ENCODE measurements at places on chromosomes 13 and 19.

DNA sequence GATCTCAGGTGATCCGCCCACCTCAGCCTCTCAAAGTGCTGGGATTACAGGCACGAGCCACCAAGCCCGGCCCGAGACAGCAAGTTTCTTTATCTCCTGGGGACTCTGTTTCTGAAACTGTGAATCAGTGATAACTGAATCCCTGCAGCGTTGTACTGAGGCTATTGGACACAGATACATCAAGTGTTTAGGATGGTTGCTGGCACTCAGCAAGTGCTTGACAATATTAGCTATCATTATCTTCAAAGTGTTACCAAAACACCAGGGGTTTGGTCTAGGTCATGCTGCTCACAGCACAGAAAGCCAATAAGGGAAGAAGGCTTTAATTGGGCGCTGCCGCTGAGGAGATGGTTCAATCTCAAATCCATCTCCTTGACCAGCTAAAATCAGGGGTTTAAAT lies 20.5 kb upstream of the PNMA8C start:
- no peak for DNase-seq

GRCh38 chr19:45473367-45473681 lies 5.5 kb downstream of the FOSB start:
- no peak for DNase-seq

DNA sequence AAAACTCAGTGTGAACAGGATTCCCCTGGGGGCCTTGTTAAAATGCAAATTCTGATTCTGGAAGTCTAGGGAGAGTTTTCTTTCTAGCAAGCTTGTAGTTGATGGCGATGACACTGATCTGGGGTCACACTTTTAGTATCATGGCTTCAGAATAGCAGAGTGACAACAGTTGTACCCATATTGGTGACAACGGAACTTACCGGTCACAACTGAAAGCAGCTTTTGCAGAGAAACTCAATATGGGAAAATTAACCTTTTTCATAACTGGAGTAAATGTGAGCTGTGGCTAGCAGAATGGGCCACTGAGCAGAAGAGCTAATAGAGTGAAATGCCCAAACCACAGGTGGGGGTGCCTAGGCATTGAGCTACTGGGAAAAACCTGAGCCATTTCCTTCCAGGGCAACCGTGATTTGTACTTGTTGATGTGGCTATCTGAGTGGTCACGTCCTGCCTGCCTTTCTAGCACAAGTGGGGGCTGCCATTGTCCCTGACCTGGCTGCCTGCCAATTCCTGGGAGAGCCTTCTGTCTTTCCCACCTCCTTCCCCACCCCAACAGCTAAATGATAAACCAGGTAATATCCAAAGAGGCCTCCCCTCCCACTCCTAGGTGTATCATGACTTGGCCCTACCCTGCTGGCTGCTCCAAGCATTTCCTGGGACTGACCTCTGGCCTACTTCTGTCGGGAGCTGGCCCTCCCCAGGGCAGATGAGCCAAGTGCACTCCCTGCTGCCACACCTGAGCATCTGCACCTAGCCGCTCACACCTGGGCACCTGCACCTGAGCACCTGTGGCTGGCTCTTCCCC lies 1.7 kb upstream of the SLC10A2 start:
- DNase-seq = no peak

DNA sequence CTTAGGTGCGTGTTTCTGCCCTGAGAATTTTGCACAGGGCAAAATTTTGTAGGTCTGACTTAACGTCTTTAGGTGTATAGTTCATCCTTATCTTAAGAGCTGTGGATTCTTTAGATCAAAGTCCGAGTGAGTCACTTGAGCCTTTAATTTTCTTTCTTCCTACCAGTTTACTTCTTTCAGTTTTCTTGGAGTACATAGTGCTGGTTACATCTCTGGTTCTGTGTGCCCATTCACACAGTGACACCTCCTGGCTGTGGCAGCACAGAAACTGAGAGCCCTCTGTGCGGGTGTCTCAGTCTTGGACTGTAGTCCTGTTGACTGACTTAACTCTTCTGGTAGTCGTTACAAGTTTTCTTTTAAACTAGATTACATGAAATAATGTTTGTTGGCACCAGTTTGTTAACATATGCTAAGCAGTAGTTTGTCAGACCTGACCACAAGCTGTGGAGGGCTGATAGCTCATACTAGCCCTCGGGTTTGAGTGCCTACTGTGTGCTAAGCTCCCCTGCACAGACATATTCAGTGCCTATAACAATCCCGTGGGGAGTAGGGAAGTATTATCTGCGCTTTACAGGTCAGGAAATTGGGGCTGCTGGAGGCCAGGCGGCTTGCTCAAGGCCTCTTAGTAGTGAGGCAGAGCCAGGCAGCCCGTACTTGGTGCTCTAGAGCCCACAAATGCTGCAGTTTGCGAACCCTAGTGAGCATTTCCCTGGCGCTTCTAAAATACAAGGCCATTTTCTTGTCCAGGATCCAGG lies 1.6 kb downstream of the GATAD2A start:
- no peak for DNase-seq

DNA sequence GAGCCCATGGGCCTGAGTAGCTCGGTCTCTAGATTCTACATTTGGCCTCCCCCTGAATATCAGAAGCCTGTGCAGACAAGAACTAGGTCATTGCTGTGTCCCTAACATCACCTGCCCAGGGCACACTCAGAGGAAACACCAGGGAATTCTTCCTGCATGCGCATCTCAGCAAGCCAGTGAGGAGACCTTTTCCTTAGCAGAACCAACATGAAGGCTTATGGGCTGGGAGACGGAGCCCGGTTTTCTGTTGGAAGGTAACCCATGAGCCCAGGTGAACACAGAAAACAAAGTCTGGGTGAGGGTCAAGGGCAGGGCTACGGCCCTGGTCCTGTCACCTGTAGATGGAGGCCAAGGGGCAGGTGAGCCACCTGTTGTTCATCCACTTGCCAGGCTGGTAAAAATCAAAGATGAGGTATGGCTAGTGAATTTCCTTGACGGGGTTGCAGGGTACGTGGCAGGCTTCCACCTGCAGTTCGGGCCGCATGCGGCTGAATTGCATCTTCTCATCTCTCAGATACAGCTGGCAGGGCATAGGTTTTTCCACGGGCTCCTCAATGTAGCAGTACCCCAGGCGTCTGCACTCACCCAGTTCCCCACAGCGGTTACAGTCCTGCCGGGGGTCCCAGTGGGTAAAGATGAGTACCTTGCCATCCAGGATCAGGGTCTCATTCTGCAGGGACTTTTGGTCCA lies 3.6 kb upstream of the FAM187B start:
- DNase-seq = no peak

GRCh38 chr13:48985756-48986155 lies 10.0 kb downstream of the FNDC3A start:
- DNase-seq = no peak

GRCh38 chr13:61255040-61255796 lies 160.4 kb downstream of the PCDH20 start:
- DNase-seq = no peak

DNA sequence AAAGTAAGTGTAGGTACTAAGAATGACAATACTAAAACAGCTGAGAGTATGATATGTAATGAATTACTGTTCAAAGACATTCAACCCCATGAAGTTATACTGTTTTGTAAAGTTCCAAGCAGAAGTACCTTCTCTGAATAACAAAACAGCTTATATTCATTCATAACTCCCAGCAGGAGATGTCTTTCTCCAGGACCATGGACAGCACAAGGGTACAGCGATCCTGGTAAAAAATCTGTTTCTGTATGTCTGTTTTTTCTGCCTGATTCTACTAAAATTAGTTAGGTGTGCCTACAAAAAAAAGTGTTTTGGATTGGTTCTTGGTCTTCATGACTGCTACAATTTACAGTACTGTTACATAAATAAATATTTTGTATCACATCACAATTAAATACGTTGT lies 172.5 kb upstream of the SLITRK5 start:
- no peak for DNase-seq

DNA sequence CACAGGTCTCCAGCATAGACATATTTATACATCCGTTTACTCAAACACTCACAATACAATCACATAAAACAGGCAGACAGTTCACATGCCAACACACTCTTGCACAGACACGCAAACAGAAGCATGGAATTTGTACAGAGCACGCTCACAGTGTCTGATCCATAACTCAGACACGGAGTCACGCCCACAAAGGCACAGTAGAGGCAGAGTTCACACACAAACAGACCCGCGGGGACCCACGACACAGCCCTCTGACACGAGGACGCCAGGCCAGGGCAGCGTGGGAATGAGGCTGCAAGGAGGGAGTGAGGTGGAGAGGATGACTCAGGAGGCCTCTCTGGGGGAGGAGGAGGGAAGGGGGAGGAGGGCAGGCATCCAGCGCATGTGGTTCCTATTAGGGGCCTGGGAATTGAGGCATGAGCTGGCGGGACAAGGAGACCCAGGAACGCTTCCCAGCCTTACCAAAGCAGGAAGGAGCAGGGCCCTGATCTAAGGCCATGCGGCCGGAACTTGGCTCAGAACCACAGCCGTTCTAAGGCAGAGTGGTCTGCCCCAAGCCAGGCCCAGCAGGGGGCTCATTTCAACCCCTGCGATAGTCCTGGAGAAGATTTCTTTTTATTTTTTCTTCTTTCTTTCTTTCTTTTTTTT lies 9.1 kb upstream of the OLFM2 start:
- peak; percentile 94 for DNase-seq

DNA sequence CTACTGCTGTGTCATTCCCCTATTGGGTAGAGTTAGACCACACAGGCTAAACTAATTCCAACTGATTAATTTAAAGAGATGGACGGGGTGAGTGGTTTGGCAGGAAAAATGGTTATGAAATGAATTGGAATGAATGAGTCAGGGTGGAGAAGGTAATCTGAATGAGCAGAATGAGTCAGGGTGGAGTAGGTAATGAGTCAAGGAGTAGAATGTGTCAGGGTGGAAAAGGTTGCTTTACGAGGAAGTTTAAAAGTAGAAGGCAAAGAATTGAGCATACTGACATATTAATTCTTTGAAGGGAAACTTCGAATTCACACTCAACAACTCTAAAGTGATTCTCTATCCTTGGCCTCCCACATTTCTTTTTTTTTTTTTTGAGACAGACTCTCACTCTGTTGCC lies 12.7 kb upstream of the ZNF121 start:
- peak; percentile 71 for DNase-seq

DNA sequence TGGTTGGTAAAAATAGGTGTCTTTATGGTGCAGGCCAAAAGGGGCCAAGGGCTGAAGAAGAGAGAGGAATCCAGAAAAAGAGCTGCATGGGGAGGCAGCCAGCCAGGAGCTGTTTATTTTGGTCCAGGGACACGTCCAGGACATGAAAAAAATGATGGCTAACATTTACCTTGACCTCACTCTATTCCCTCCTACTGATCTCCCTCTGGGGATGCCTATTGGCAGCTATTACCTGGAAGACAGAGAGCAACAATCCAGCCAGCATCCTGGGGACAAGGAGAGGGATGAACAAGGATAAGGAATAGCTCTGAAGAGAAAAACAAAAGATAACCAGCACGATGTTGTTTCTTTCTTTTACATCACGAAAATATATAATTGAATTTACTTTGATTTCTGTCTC lies 1599.6 kb downstream of the SLITRK5 start:
- no peak for DNase-seq

GRCh38 chr19:6213266-6213595 lies 66.5 kb downstream of the MLLT1 start:
- no peak for DNase-seq
